ENCODE measurements at places on chromosomes 3 and 15.

GRCh38 chr3:52006017-52006819 is 10.5 kb upstream of the RPL29 start:
- no peaks in the 10 kb centered on the region for H3K36me3 ChIP-seq
- H3K4me3 ChIP-seq = no peak overlapping the region
- H3K27ac ChIP-seq = no peak overlapping the region
- peaks cover 16% of the 10 kb centered on the region for H3K4me1 ChIP-seq
- DNase-seq = no peak

DNA sequence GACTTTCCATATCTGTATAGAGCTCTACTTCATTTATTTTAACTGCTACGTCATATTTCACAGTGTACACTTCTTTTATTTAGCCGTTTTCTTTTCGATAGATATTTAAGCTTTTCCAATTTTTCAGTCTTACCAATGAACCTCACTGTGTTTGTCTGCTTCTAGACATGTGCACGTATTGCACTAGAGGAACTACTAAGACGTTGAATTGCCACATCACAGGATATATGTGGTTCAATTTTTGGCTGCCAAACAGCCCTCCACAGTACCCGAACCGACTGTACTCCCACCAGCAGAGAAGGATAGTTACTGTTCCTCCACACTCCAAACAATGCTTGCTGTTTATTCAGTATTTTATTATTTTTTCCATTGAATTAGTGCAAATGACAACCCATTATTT is 2.0 kb downstream of the NR1I2 start:
- no peaks in the 10 kb centered on the region for H3K36me3 ChIP-seq
- H3K4me3 ChIP-seq = no peak overlapping the region
- H3K4me1 ChIP-seq = no peaks in the 10 kb centered on the region

DNA sequence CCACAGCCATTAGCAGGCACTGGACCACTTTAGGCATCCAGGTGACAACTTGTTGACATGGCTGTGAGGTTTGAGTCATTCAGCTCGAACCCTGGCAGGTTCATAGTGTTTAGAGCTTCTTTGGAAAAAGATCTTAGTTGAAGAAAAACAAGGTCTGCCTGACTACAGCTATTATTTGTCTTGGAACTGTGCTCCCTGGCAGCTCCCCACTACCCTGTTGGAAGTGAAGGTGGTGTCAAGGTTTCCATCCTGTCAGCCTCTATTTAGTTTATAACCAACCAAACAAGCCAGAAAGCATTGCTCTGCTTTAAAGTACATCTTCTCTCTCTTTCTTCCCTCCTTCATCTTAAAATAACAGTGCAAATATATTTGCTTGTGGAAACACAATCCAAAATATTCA is 56.8 kb downstream of the KAT2B start:
- no peak for DNase-seq
- H3K27ac ChIP-seq = no peak overlapping the region
- no peak overlapping the region for H3K4me3 ChIP-seq
- H3K27me3 ChIP-seq = no peaks in the 10 kb centered on the region
- H3K4me1 ChIP-seq = no peaks in the 10 kb centered on the region
- H3K36me3 ChIP-seq = no peaks in the 10 kb centered on the region

- no peak overlapping the region for H3K27ac ChIP-seq
- no peaks in the 10 kb centered on the region for H3K27me3 ChIP-seq
- peaks cover 4% of the 10 kb centered on the region for H3K36me3 ChIP-seq
- DNase-seq = no peak
- H3K4me3 ChIP-seq = no peak overlapping the region
- H3K4me1 ChIP-seq = peaks cover 7% of the 10 kb centered on the region
These were observed 10.8 kb downstream of the PDCD10 start for GRCh38 chr3:167723872-167724271.

- H3K27me3 ChIP-seq = no peaks in the 10 kb centered on the region
- peak overlapping the region; percentile 62 for H3K27ac ChIP-seq
- peak overlapping the region; percentile 94 for H3K4me3 ChIP-seq
- peaks cover 8% of the 10 kb centered on the region for H3K4me1 ChIP-seq
- peak; percentile 71 for DNase-seq
These were observed 1.1 kb downstream of the NFKBIZ start for GRCh38 chr3:101850246-101851051.

- no peaks in the 10 kb centered on the region for H3K36me3 ChIP-seq
- H3K4me1 ChIP-seq = peaks cover 11% of the 10 kb centered on the region
- H3K27me3 ChIP-seq = no peaks in the 10 kb centered on the region
- H3K4me3 ChIP-seq = peak overlapping the region; percentile 1
- DNase-seq = peak; percentile 52
These were observed 160.7 kb upstream of the MCTP2 start for GRCh38 chr15:94070356-94071295.

GRCh38 chr3:122227036-122227781 is 43.7 kb downstream of the CASR start:
- H3K4me1 ChIP-seq = no peaks in the 10 kb centered on the region
- H3K36me3 ChIP-seq = no peaks in the 10 kb centered on the region
- no peak for DNase-seq
- H3K4me3 ChIP-seq = no peak overlapping the region
- H3K27me3 ChIP-seq = no peaks in the 10 kb centered on the region
- no peak overlapping the region for H3K27ac ChIP-seq

GRCh38 chr15:45091576-45091975 is 22.4 kb downstream of the DUOX2 start:
- peaks cover 28% of the 10 kb centered on the region for H3K27me3 ChIP-seq
- no peak overlapping the region for H3K4me3 ChIP-seq
- no peak for DNase-seq
- no peaks in the 10 kb centered on the region for H3K36me3 ChIP-seq
- H3K27ac ChIP-seq = no peak overlapping the region

- H3K4me3 ChIP-seq = no peak overlapping the region
- H3K27me3 ChIP-seq = no peaks in the 10 kb centered on the region
- no peaks in the 10 kb centered on the region for H3K36me3 ChIP-seq
- no peak overlapping the region for H3K27ac ChIP-seq
These were observed 67.9 kb downstream of the APBA2 start for GRCh38 chr15:28953573-28954195.

DNA sequence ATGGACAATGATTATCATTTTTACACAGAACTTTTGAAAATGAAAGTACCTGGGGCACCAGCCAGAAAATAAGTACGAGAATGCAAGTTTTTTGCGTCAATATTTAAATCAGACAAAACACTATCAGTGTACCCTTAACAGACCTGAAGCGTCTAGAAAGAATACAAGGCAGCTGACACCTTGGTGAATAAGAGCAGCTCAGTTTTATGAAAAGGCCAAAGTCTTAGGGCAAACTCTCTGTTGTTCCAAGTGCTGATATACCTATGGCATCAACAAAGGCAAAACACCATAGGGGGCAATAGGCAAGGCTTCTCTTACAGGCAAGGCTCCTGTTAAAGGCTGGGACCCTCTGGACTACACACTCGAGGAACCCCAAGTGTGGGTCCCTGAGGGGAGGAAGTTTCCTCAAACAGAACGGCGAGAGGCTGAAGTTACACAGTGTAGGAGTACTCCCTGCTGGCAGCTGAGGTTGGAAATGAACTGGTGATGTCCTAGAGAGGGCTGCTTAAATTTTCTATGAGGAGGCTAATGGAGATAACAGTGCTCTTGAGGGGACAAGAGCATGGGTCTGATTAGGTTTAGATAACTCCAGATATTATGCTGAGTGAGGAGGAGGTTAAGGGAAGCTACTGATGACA is 291.0 kb downstream of the TIGIT start:
- no peaks in the 10 kb centered on the region for H3K36me3 ChIP-seq
- no peak overlapping the region for H3K4me3 ChIP-seq
- DNase-seq = no peak
- H3K27me3 ChIP-seq = no peaks in the 10 kb centered on the region
- H3K27ac ChIP-seq = no peak overlapping the region

GRCh38 chr15:75198560-75199356 is 2.9 kb upstream of the C15orf39 start:
- peaks cover 22% of the 10 kb centered on the region for H3K27me3 ChIP-seq
- no peak overlapping the region for H3K4me3 ChIP-seq
- peaks cover 25% of the 10 kb centered on the region for H3K4me1 ChIP-seq
- no peak overlapping the region for H3K27ac ChIP-seq
- no peak for DNase-seq
- H3K36me3 ChIP-seq = no peaks in the 10 kb centered on the region

GRCh38 chr3:101011136-101011535 is 17.9 kb upstream of the ABI3BP start:
- no peak overlapping the region for H3K27ac ChIP-seq
- no peaks in the 10 kb centered on the region for H3K36me3 ChIP-seq
- H3K4me3 ChIP-seq = no peak overlapping the region
- no peaks in the 10 kb centered on the region for H3K27me3 ChIP-seq
- H3K4me1 ChIP-seq = no peaks in the 10 kb centered on the region
- DNase-seq = no peak

- no peak for DNase-seq
- H3K36me3 ChIP-seq = no peaks in the 10 kb centered on the region
- H3K27me3 ChIP-seq = no peaks in the 10 kb centered on the region
- peaks cover 13% of the 10 kb centered on the region for H3K4me1 ChIP-seq
- no peak overlapping the region for H3K4me3 ChIP-seq
These were observed 36.2 kb downstream of the PPCDC start for GRCh38 chr15:75059607-75060006.

DNA sequence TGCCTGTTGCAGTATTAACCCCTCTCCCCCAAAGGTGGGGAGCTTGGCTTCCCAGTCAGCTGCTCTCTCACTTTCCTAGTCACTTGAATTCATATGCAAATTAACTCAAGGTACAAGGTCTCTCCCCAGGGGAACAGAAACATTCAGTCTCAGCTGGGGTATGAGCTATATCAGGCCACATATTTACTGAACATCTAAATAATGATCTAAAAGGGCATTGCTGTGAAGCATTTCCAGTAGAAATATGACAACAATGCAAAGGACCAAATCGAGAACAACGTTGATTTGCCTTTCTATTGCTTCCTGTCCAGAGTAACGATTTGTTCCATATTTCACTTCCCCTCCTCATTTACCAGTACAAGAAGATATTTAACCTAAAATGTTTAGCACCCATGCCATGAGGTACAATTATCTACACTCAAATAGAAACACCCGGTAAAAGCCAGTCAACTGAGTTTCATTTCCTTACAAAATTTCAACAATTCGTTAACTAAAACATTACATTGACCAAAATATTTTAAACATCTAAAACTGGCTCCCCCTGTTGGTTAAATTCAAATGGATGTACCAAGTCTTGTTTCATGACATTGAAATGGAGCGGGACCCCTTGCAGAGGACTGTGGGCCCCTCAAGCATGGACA is 36.5 kb upstream of the KLHL6 start:
- H3K4me1 ChIP-seq = no peaks in the 10 kb centered on the region
- H3K4me3 ChIP-seq = no peak overlapping the region
- no peak overlapping the region for H3K27ac ChIP-seq
- H3K27me3 ChIP-seq = peaks cover 3% of the 10 kb centered on the region
- no peaks in the 10 kb centered on the region for H3K36me3 ChIP-seq
- no peak for DNase-seq

- H3K36me3 ChIP-seq = no peaks in the 10 kb centered on the region
- peak overlapping the region; percentile 10 for H3K27ac ChIP-seq
- no peak overlapping the region for H3K4me3 ChIP-seq
- peak; percentile 67 for DNase-seq
These were observed 458.4 kb upstream of the ADAMTS9 start for GRCh38 chr3:65146179-65146578.

DNA sequence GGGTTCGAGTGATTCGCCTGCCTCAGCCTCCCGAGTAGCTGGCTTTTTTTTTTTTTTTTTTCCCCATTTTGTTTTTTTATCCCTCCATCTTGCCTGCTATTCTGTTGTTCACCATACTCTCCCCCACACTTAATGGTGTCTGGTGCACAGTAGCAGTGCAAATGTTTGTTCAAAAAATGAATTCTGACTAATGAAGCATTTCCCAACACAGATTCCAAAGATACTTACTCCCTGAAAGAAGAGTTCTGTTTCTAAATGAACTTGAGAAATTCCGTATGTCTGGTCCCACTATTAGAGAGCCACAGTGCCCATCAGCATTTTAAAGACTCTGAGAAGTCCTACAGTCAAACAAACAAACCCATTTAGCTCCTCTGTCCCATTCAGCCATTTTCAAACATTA is 9.5 kb downstream of the EDEM1 start:
- H3K4me3 ChIP-seq = no peak overlapping the region
- DNase-seq = peak; percentile 70
- H3K27ac ChIP-seq = no peak overlapping the region
- no peaks in the 10 kb centered on the region for H3K27me3 ChIP-seq

GRCh38 chr3:118671192-118671591 is 363.5 kb downstream of the IGSF11 start:
- no peak overlapping the region for H3K4me3 ChIP-seq
- no peak for DNase-seq
- H3K4me1 ChIP-seq = no peaks in the 10 kb centered on the region
- no peak overlapping the region for H3K27ac ChIP-seq

DNA sequence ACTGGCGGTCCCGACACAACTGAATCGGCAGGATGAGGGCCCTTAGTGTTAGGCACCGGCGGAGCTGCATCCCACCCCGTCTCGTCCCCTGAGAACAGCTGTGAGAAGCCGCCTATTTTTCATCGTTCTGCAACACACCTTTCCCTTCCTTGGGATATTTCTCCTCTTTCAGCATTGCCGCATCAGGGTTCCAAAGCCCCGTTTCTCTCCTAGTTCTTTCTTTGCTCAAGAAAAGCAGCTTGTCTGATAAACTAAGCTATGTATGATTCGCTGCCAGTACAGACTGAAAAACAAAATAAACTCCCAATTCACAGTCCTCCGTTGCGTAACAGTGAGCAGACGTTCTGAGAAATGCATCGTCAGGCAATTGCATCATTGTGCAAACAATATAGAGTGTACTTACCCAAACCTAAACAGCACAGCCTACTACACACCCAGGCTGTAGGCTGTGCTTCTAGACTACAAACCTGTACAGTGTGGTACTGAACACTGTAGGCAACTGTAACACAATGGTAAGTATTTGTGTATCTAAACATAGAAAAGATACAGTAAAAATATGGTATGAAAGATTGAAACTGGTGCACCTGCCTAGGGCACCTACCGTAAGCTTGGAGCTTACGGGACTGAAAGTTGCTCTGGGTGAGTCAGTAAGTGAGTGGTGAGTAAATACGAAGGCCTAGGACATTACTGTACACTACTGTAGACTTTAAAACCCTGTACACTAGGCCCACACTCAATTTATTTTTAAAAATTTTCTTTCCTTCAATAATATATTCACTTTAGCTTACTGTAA is 8.9 kb upstream of the ADAMTS17 start:
- no peak overlapping the region for H3K27ac ChIP-seq
- DNase-seq = peak; percentile 26
- no peaks in the 10 kb centered on the region for H3K36me3 ChIP-seq
- H3K4me1 ChIP-seq = no peaks in the 10 kb centered on the region

GRCh38 chr3:140717921-140718320 is 40.1 kb downstream of the TRIM42 start:
- DNase-seq = no peak
- H3K4me1 ChIP-seq = no peaks in the 10 kb centered on the region
- H3K27me3 ChIP-seq = no peaks in the 10 kb centered on the region
- no peak overlapping the region for H3K4me3 ChIP-seq

DNA sequence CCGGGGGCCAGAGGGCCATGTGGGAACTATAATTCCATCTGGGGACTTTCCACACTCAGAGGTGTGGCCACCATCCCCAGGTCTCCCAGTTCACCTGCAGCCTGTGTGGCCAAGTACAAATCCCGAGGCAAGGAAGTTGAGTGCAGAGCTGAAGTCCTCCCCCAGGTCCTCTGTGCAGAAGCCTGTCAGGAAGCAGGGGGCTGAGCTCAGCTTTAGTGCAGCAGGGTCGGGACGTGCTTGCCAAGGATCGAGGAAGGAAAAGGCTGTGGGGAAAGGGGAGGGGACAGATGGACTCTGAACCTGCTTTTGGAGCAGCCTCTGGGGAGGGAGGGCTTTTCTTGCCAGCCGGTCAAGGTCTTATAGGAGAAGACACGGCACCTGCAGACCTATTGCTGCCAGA is 67.7 kb downstream of the CHRNA7 start:
- no peak for DNase-seq
- no peak overlapping the region for H3K27ac ChIP-seq
- no peak overlapping the region for H3K4me3 ChIP-seq

GRCh38 chr15:74845208-74845568 is 2.2 kb upstream of the ULK3 start:
- peaks cover 6% of the 10 kb centered on the region for H3K36me3 ChIP-seq
- DNase-seq = no peak
